ENCODE measurements at places on chromosomes 3 and 15. TPM values are rescaled to one million over a fixed set of nuclear protein-coding genes. Genes with fewer than 3 reads are reported as not detected.

MNS1 gene
- 1.5 TPM for total RNA-seq

CCR8 gene
- total RNA-seq = not detected

TMEM44 gene
- total RNA-seq = 13.2 TPM

LRRK1 gene
- 15.4 TPM for total RNA-seq

GMPPB gene
- 84.3 TPM for total RNA-seq

FES gene
- 0.32 TPM for total RNA-seq

DNA sequence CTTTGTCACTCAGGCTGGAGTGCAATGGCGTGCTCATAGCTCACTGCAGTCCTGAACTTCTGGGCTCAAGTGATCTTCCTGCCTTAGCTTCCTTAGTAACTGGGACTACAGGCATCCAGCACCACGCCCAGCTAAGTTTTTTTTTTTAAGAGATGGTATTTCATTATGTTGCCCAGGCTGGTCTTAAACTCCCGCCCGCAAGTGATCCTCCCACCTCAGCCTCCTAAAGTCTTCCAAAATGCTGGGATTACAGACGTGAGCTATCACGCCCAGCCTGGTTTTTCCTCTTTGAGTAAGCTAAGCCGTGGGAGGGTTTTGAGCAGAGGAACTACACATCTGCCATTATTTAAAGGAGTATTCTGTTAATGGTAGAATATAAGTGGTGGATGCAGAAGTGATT lies 7.4 kb upstream of the LRRFIP2 start:
- no peaks in the 10 kb centered on the region for H3K27me3 ChIP-seq
- H3K4me3 ChIP-seq = no peak overlapping the region
- peak; percentile 54 for DNase-seq
- peaks cover 4% of the 10 kb centered on the region for H3K36me3 ChIP-seq

DNA sequence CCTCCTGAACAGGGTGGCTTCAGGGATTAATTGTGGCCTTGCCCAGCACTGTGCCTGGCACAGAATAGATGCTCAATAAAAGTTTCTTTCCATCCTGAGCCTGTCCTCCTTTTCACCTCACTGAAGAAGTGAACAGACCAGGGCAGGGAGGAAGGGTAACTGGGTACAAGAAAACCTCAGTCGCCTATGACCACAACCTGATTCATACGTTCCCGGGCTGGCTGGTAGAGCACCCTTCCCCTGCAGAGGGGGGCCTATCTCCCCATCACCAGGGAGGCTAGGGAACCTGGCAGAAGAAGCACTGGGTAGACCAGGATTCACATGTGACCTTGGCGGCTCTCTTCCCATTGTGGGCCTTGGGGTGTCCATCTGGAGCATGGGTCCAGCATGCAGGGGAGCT lies 27.8 kb upstream of the CACNA2D2 start:
- H3K4me3 ChIP-seq = no peak overlapping the region
- no peaks in the 10 kb centered on the region for H3K36me3 ChIP-seq
- H3K4me1 ChIP-seq = peaks cover 10% of the 10 kb centered on the region
- H3K27me3 ChIP-seq = peaks cover 44% of the 10 kb centered on the region

DNA sequence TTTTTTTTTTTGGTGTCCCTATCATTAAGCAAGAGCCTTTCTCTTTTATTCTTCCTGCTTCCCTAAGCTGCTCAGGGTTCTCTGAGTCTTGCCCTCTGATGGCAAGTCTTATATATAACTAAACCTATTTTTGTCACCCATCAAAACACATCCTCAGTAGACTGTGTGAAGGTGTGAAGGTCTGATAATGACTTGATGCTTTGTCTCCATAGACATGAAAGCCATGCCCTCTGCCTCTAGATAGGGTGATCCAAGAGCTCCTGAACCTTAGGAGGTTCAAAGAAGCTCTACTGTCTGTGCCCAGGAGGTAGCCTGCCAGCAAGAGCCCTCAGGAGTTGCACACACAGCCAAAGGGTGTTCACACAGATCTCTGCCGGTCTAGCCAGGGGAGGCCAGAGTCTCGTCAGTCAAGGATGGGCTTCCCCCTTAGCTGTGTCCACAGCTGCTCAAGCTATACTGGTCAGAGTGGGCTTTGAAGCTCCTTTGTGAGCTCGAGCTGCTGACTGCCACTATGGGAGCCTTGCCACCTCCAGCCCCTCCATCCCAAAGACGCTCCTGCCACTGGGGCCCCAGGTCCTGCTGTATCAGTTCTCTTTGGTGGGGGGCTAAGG lies 13.1 kb upstream of the SNX22 start:
- H3K4me1 ChIP-seq = no peaks in the 10 kb centered on the region
- peaks cover 73% of the 10 kb centered on the region for H3K36me3 ChIP-seq

- no peaks in the 10 kb centered on the region for H3K4me1 ChIP-seq
- H3K27ac ChIP-seq = no peak overlapping the region
- H3K36me3 ChIP-seq = no peaks in the 10 kb centered on the region
- H3K27me3 ChIP-seq = peaks cover 28% of the 10 kb centered on the region
- H3K4me3 ChIP-seq = no peak overlapping the region
Observed at GRCh38 chr3:55546866-55547669, 60.0 kb upstream of the WNT5A start.

DNA sequence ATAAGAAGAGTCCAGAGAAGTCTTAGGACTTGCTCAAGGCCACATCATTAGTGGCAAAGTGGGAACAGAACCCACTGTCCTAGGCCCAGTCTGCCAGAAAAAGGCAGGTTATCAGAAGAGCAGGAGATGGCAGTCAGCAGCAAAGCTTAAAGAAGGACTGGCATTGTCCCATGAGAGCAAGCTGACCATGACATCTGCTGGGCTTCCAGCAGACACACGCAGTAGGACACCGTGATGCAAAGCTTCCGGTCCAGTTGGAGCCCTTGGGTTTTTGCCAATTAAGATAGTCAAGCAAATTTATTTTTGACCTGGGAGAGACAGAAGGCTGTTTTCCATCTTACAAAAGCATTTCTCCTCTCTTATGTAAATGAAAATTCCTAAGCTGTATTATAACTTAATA lies 42.1 kb downstream of the ZBTB38 start:
- DNase-seq = peak; percentile 72
- peak overlapping the region; percentile 19 for H3K4me3 ChIP-seq
- peaks cover 87% of the 10 kb centered on the region for H3K36me3 ChIP-seq
- no peaks in the 10 kb centered on the region for H3K27me3 ChIP-seq
- peak overlapping the region; percentile 95 for H3K27ac ChIP-seq
- peaks cover 65% of the 10 kb centered on the region for H3K4me1 ChIP-seq

- no peaks in the 10 kb centered on the region for H3K36me3 ChIP-seq
- H3K27ac ChIP-seq = no peak overlapping the region
- no peak for DNase-seq
- no peak overlapping the region for H3K4me3 ChIP-seq
- H3K4me1 ChIP-seq = peaks cover 3% of the 10 kb centered on the region
Observed at GRCh38 chr3:30539772-30540171, 66.6 kb upstream of the TGFBR2 start.

DNA sequence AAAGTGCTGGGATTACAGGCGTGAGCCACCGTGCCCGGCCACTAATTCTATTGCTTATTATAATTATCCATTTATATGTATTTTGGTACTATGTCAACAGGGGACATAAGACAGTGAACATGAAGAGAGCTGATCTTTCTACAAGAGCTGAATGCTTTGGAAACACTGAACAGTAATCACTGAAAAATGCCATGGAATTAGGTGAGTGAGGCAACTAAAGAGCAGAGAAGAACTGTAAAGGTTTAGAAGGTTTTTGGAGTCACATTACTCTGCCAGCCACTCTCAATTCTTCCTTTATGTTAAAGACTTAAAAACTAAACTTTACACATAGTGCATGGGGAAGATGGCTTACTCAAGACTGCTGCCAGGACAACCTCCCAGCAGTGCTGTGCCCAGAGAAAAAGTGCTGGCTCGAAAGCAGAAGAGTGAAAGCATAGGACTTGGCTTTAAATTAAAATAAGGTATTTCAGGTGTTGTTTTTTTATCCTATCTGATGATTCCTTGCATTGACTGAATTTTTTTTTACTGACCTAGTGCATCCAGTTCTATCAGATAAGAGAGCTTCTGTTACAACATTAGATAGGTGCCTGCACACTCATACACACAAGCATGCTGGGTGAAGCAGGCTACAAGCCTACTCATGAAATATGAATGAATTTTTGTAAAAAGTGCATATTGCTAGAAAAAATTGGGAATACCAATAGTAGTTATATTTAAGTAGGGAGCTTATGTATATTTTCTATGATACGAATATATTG lies 28.7 kb upstream of the CACNA2D3 start:
- DNase-seq = no peak
- no peaks in the 10 kb centered on the region for H3K4me1 ChIP-seq
- H3K4me3 ChIP-seq = no peak overlapping the region
- no peaks in the 10 kb centered on the region for H3K36me3 ChIP-seq
- no peak overlapping the region for H3K27ac ChIP-seq

DNA sequence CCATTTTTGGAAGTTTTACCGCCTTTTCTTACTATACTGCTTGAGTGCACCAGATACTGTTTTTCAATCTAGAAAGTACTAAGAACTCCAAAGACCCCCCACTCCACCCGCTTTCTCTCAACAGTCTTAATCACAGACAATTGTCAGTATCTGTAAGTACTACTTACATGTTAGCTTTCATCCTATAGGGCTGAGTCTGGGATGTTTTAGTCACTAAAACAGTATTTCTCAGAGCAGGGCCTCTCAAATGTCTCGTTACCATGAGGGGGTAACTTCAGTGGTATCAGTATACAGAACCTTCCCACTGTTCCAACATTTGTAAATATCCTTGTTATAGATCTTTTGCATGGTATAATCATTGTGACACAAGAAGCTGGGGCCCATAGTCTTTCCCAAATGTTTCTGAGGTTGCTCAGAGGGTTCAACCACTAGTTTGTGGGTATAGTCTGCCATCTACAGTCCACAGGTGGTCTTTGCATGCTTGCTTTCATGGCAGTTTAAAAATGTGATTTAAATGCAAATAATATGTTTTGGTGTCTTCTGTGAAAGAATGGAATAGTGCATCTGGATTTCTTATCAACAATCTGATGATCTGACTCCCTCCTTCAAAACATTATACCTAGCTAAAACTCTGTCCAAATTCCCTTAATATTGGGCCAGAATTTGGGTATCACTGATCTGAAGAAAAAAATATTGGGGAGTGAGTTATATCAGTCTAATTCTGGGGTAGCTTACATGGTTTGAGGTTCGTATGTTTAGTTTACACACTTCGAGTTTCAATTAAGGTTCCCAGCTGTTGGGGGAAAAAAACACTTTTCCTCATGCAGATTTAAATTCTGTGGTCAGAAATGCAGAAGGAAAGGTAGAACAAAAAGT lies 18.0 kb upstream of the DNAJC13 start:
- H3K4me1 ChIP-seq = no peaks in the 10 kb centered on the region
- no peak overlapping the region for H3K27ac ChIP-seq
- DNase-seq = peak; percentile 66
- H3K4me3 ChIP-seq = no peak overlapping the region
- H3K36me3 ChIP-seq = no peaks in the 10 kb centered on the region

- H3K36me3 ChIP-seq = no peaks in the 10 kb centered on the region
- no peaks in the 10 kb centered on the region for H3K27me3 ChIP-seq
- H3K4me1 ChIP-seq = peaks cover 17% of the 10 kb centered on the region
- no peak for DNase-seq
Observed at GRCh38 chr15:101193120-101193644, 58.7 kb downstream of the CHSY1 start.

GRCh38 chr3:129445471-129445870 lies 5.4 kb downstream of the IFT122 start:
- peaks cover 18% of the 10 kb centered on the region for H3K36me3 ChIP-seq
- H3K4me1 ChIP-seq = peaks cover 34% of the 10 kb centered on the region
- H3K27me3 ChIP-seq = no peaks in the 10 kb centered on the region
- no peak overlapping the region for H3K4me3 ChIP-seq
